RCC 7860 (cell line): ENCODE measurements at places on chromosomes 16 and 17.

GRCh38 chr16:69942099-69942491 is 9.0 kb upstream of the CLEC18A start:
- DNase-seq, result no peak

GRCh38 chr17:49018748-49019147 is 21.6 kb downstream of the IGF2BP1 start:
- DNase-seq, result no peak

DNA sequence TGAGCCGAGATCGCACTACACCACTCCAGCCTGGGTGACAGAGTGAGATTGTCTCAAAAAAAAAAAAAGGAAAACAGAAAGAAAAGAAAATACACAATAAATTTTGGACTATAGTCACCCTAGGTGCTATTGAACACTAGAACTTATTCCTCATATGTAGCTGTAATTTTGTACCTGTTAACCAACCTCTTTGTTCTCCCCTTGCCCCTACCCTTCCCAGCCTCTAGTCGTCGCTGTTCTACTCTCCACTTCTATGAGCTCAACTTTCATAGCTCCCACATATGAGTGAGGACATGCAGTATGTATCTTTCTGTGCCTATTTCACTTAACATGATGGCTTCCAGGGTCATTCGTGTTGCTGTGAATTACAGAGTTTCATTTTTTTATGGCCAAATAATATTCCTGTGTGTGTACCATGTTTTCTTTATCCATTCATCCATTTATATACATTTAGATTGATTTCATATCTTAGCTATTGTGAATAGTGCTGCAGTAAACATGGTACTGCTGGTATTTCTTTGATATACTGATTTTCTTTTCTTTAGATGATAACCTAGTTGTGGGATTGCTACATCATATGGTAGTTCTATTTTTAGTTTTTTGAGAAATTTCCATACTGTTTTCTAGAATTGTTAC is 28.3 kb downstream of the VPS35L start:
- peak; percentile 48 for DNase-seq

DNA sequence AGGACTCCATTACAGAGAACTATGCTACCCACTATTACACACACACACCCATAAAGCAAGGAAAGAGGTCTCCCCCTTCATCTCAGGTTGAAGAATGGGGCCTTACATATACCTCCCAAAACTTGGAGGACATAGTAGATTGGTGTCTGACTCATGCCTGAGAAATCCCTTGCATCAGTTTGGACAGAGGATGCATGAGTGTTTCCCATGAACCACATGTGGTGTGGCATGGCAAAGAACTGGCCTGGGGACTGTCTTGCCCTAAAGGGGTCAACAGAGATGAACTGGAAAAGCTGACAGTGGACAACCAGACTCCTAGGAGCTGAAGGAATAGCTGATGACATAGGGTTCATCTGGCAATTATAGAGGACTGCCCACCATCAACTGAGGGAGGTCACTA is 54.0 kb downstream of the DYNLRB2 start:
- DNase-seq, result no peak

DNA sequence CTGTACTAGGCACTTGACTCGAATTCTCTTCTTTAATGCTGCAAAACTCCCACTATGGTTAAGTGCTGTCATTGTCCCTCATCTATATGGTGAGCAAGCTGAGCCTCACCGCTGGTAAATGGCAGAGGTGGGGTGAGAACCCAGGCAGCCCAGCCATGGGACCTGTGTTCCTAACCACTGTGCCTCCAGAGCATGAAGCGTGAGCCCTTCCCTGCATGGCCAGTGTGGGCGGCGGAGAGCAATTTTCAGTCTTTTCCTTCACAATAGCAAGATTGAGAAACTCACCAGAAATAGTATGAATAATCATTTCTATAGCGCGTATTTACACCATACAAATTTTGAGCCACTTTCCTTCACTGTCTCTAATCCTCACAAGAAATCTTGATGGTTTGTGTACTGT is 9.2 kb downstream of the BFAR start:
- no peak for DNase-seq

DNA sequence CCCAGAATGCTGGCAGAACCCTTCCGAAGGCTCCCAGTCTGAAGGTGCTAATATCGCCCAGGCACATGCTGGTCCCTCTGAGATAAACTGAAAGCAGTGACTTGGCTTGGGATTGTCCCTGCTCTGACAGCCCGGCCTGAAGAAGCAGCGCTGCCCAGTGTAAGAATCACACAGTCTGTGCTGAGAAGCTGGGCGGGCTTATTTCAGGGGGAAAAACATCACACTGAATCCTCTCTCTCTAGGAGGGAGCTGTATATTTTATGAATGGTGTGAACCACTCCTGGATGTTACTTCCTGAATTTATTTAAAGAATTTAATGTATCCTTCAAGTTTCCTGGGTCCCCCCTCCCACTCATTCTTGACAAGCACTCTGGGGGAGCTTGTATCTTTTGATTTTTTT is 36.3 kb downstream of the GAS7 start:
- no peak for DNase-seq

DNA sequence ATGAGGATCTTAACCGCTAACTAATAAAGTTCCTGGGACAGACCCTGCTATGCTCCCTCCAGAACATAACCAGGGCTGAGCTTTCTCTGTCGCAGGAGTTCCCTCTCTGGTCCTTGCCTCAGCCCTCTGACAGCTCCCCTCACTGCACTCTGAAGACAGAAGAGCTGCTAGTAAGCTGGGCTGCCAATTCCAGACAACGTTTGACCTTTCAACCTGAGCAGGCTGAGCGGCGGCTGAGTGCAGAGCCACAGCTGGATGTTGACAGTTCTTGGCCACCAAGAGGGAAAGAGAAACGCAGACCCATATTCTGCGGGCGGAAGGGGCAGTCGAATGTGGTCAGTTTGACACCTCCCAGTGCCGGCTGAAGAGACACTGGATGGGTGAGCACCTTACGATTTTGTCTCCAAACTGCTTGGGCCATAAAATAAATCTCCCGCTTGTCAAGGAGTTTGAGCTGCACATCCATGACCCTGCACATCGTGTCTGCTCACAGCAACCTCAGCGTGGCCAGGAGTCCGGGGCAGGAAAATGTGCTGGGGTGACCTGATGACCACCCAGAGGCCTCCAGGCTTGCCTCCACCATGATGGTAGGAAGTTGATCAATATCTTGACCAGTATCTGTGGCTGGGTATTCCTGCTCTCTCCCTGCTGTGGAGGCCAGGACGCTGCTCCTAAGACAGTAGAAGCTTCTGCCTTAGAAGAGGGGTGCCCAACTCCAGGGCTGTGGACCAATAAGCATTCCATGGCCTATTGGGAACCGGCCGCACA is 209.2 kb downstream of the PARN start:
- no peak for DNase-seq

DNA sequence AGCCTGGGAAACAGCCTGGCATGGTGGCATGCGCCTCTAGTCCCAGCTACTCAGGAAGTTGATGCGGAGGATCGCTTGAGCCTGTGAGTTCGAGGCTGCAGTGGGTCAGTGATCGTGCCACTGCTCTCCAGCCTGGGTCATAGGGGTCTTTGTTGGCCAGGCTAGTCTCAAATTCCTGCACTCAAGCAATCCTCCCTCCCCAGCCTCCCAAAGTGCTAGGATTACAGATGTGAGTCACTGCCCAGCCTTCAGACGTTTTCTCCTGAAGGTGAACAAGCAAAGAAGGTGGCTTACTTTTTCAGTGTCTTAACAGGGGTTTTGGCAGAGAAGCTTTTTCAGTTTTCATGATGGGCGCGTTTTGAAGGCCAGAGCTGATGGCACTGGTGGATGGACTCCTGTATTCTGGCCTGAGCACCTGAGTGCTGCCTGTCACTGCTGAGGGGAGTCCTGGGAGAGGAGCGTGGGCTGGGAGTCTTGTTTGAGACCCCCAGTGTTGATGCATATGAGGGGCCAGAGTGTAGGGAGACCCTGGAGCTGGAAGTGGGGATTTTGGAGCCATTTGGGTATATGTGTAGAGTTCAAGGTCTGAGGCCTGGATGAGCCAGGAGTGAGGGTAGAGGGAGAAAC is 41.4 kb downstream of the FOXK2 start:
- no peak for DNase-seq

GRCh38 chr17:27519550-27519949 is 63.3 kb downstream of the KSR1 start:
- no peak for DNase-seq
